Adrenal gland (tissue), 19 donors: ENCODE measurements at places on chromosomes 16 and 17.

GRCh38 chr17:56930739-56931337 is 17.0 kb upstream of the TRIM25 start:
- H3K4me1 ChIP-seq: no peaks in the 10 kb centered on the region
- no peak for DNase-seq
- no peaks in the 10 kb centered on the region for H3K36me3 ChIP-seq
- H3K4me3 ChIP-seq: no peak overlapping the region
- no peaks in the 10 kb centered on the region for H3K27me3 ChIP-seq

- H3K4me1 ChIP-seq: no peaks in the 10 kb centered on the region
- no peak overlapping the region for H3K27ac ChIP-seq
- H3K27me3 ChIP-seq: no peaks in the 10 kb centered on the region
- no peak overlapping the region for H3K4me3 ChIP-seq
- no peak for DNase-seq
- H3K36me3 ChIP-seq: no peaks in the 10 kb centered on the region
These were observed 5.6 kb upstream of the HSD3B7 start for GRCh38 chr16:30979170-30980022.

- no peak overlapping the region for H3K4me3 ChIP-seq
- no peaks in the 10 kb centered on the region for H3K4me1 ChIP-seq
- no peaks in the 10 kb centered on the region for H3K27me3 ChIP-seq
- no peak for DNase-seq
These were observed 502.9 kb downstream of the GRIN2A start for GRCh38 chr16:9679213-9679767.

DNA sequence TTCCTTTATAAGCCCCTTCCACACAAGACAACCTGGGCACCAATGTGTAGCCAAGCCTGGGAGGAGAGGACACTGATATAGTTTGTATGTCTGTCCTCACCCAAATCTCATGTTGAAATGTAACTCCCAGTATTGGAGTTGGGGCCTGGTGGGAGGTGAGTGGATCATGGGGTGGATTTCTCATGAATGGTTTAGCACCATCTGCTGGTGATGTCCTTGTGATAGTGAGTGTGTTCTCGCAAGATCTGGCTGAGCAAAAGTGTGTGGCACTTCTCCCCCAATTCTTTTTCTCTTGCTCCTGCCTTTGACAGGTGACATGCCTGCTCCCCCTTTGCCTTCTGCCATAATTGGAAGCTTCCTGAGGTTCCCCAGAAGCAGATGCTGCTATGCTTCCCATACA is 135.8 kb downstream of the USP31 start:
- no peaks in the 10 kb centered on the region for H3K4me1 ChIP-seq
- H3K27me3 ChIP-seq: no peaks in the 10 kb centered on the region
- DNase-seq: no peak
- no peak overlapping the region for H3K27ac ChIP-seq
- no peak overlapping the region for H3K4me3 ChIP-seq
- H3K36me3 ChIP-seq: no peaks in the 10 kb centered on the region

DNA sequence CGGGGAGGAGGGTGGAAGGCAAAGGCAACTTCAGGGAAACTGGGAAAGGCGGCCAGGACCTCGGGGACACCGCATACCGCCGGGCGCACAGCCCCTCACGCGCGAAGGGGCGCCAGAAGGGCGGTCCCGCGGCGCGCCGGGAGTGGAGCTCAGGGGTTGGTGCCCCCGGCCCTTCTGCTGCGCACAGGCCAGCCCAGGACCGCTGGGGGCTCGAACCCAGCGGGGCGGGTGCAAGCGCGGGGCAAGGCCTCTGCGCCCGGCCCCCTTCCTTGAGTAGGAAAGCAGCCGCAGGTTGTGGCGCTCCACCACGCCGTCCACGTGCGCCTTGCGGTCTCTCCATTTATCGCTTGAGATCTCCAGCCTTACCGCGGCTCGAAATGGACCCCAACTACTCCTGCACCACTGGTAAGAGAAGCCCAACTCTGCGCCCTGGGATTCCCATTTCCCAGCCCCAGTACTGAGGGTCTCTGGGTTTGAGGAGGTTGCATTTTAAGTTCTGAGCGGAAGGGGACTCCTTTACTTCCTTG is 3.0 kb upstream of the MT1A start:
- H3K4me3 ChIP-seq: peak overlapping the region; percentile 26
- no peak overlapping the region for H3K27ac ChIP-seq
- DNase-seq: no peak
- H3K4me1 ChIP-seq: no peaks in the 10 kb centered on the region
- peaks cover 7% of the 10 kb centered on the region for H3K27me3 ChIP-seq
- H3K36me3 ChIP-seq: no peaks in the 10 kb centered on the region
